ENCODE measurements at places on chromosomes 7 and 10. TPM values are rescaled to one million over a fixed set of nuclear protein-coding genes. Genes with fewer than 3 reads are reported as not detected.

GRCh38 chr7:138204285-138204981, 128.2 kb downstream of the AKR1D1 start:
- no peak for DNase-seq

The ZMIZ2 gene
- 47.2 TPM for polyA plus RNA-seq

The NPY gene
- 0.35 TPM for polyA plus RNA-seq

DNA sequence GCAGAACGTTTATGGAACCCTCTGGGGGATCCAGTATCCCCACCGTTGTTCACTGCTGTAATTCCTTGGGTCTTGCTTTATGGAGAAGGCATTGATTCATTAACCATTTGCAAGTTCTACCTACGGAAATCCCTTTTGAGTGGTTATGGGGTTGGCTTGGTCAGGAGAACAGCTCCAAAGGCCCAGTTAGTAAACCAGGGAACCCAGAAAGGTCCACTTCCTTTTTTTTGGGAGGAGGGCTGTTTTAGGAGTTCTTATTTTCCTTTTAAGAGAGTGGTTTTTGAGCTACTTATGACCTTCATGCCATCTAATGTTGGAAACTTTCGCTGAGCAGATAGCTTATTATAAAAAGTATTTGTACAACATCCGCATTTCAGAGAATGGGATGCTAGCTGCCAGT, 1.3 kb downstream of the POR start:
- DNase-seq = no peak

DNA sequence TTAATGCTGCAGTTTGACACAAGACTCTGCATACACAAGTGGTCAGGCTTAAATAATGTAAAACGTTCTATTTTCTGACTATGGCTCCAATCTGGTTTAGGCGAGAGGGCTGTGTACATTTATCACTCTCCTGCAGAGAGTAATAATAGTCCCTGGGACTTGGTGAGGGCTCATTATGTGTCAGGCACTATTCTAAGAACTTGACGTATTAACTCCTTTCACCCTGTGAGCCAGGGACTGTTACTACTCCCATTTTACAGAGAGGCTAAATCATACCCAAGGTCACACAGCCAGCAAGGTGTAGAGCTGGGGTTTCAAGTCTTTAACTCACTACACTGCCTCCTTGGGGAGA, 187.2 kb upstream of the LYZL2 start:
- no peak for DNase-seq

DNA sequence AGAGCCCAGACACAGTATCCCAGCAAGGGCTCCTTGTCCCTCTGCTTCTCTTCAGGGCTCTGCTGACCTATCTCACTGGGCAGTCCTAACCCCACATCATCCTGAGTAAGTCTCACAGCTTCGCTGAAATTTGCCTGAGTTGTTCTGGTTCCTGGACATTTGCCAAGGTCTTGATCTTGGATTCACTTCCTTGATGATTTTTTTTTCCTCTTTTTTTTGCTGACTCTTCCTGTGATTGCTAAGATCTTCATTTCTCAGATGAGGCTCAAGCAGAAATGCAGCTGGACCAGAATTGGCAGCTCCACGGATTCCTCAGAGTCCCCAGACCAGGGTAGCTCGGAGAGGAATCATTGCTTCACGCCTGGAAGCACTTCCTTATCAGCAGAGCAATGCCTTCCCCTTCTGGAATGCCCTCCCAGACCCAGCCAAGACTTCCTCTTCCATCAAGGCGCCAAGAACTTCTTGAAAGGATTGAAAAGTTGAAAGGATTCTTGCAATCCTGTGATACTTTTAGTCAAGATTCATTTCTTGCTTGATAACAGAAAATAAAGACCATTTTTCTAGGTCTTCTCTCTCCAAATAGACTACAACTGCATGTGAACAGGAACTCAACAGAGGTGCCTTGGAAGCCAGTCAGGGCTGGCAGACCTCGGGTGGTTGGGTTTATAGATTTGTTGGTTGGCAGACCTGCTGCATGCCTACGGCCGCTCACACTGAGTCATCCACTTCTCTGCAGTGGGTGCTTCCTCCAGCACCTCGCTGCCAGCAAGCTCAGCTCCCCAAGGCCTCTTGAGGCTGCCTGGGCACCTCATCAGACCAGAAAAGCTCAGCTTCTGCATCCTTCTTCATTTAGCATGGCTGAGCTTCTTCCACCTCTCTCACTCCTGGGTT, 8.8 kb upstream of the AFAP1L2 start:
- DNase-seq = no peak

DNA sequence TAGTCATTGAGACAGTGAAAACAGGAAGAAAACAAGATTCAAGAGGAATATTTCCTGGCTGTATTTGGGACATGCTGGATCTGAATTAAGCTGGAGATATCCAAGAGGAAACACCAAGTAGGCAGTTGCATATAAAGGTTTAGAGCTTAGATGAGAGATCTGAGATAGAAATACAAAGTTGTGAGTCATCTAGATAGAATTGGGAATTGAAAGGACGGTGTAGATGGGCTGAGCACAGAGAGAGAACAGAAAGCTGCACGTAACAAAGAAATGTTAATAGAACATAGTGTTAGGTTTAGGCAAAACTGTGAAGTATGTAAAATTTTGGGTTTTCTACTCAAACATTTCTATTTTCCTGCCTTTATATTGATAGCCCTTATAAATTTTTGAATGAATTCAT, 218.5 kb upstream of the TMEM196 start:
- DNase-seq = no peak

DNA sequence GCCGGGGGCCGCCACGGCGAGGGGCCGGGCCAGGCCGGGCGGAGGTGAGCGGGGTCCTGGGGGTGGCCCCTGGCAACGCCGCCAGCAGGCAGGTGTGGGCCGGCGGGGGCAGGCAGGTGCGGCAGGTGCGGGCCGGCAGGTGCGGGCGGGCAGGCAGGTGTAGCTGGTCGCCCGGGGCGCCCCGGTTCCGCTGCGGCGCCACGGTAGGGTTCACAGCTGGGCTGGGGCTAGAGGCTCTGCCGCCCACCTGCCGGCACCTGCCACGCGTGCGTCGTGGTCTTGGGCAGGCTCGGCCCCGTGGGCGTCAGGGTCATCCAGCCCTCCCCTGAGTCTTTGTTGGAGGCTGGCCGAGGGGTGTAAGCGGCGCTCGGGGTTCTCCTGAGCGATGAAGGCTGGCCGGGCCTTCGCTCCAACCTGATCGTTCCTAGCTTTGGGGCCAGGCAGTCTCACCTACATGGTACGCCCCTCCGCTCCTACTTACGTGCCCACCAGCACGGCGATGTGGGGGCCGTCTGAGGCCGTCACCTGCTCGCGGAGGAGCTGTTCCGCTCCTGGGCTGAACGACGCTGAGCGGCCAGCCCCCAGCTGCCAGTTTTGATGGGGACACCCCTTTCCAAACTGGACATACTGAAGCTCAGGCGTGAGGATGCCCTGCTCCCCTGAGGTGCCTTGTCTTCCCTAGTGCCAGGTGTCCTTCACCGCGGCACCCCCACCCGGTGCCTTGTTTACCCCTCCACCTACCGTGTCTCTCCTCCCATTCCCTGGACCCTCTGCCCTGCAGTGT, 493 bp downstream of the ZMIZ2 start:
- DNase-seq = no peak

- no peak for DNase-seq
Observed at GRCh38 chr7:74057216-74057925, 26.2 kb upstream of the LIMK1 start.

DNA sequence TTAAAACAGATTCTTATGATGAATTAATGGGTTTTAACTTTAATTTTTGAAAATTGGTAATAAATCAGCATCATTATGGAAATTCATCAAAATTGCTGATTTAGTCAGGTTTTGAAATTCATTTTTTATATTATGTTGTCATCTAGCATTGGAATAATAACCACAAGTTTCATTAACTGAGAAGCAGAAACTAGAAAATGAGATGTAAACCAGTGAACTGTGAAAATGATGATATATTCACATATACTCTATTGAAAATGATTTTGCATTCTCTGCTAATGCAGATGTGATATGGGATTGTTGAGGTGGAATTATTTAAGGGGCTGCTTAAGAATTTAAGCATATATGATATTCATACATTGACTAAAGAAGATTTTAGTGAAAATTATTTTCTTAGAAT, 316.1 kb upstream of the FZD1 start:
- no peak for DNase-seq

The RTKN2 gene
- polyA plus RNA-seq = 11.0 TPM

DNA sequence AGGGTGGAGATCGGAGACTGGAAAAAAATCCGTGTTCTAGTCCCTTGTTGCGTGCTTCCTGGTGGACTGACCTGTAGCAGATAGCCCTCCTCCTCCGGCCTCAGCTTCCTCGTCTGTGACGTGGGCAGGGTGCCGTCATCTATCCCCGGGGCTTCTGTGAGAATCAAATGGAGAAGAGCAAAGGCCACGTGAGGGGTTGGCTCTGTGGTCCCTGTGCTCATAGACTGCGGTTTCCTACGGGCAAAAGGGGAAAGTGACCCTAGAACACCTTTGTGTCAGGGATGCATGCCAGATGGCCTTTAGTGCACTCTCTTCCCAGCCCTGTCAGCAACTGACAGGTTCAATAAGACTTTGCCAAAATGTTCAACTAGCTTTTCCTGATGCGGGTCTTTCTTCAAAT, 33.7 kb downstream of the GRK5 start:
- DNase-seq = no peak

- no peak for DNase-seq
Observed at GRCh38 chr7:80206763-80207162, 72.1 kb downstream of the GNAI1 start.

The LRRC18 gene
- 0.16 TPM for polyA plus RNA-seq

The CLDN4 gene
- 3.7 TPM for polyA plus RNA-seq

DNA sequence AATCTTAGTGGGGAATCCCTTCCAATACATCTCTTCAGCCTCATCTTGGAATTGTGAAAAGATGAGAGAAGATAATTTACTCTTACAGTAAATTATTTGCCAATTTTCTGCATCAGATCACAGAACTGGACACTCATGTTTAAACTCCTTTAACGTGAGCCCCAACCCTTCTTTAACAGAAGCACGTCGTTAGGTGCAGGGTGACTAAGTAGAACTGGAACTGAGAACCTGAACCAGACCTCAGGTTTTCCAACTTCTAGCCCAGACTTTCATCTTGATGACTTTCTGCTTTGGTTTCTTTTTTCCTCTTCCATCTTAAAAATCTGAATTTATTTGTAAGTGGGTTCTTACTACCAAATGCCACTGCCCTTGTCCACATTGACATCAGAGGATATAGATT, 57.2 kb upstream of the LYZL2 start:
- DNase-seq = no peak

- DNase-seq = no peak
Observed at GRCh38 chr7:148929176-148929575, 45.1 kb upstream of the EZH2 start.

The GPR15LG gene
- not detected for polyA plus RNA-seq

DNA sequence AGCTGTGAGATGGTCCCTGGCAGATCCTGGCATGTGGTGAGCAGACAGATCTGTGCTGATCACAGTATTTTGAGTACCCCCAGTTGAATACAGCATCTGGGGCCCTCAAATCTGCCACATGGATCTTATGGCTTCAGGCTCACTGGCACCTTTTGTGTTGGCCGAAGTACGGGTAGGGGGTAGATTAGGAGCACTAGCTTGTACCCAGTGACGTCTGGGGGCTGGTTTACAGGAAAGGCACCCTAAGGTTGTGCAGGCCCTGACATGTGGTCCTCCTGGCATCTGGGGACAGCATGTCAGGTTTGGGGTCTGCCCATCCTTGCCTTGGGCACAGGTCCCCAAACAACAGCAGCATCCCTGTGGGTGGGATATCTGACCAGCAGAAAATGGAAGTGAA, 53.2 kb downstream of the SYPL1 start:
- no peak for DNase-seq

GRCh38 chr7:67671006-67671548, 674.4 kb downstream of the TYW1 start:
- DNase-seq = no peak

The RASA4B gene
- 7.4 TPM for polyA plus RNA-seq

The GPRIN2 gene
- polyA plus RNA-seq = 5.7 TPM

GRCh38 chr10:83990126-83990525, 149.2 kb upstream of the GHITM start:
- no peak for DNase-seq

- no peak for DNase-seq
Observed at GRCh38 chr7:134831862-134832261, 52.4 kb downstream of the CALD1 start.

DNA sequence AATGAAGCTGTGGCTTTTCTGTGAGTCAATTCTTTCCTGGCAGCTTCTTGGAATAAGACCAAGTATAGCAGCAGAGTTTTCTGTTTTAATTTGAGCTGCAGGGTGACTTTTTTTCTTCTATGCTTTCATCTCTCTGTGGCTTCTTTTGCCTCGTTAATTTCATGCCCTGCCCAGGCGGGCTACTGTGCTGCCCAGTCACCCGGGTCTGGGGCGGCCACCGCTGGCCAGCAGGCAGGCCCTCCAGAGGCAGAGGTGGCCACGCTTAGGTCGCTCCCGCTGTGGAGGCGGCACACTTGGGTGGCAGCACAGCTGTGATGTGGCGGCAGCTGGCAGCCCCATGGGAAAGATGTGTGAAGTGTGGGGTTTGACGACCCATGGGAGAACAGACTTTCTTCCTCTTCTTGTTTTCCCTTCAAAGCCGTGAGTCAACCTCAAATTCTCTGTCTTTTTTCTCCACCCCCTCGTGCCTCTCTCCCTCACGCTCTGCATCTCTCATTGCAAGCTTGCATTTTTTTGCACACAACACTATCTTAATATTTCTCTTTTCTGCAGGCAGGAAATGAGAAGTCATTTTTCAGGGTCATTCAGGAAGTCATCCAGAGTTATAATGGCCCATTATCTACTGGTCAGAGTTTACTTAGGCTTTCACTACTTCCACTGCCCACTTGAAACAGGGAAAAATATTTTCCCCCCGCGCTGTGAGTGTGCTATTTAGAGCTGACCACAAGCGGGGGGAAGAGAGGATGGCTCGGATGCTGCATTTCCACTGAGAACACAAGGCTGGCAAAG, 67.8 kb downstream of the EGFR start:
- no peak for DNase-seq

DNA sequence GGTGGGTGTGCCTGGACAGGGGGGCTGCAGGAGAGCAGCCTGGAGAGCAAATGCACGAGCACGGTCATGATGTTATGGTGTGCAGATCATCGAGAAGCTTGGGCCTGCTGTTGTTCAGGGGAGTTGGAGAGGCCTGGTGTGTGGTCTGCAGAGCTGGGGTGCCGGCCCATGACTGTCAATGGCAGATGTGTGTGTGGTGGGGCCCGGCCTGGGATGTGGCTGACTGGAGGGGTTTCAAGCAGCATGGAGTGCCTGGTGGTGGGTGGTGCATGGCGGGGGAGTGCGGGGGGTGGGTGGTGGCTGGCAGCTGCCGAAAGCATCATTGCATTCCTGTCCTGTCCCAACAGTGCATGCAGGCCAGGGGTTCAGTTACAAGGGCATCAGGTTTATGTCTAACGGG, 122.6 kb downstream of the DOCK1 start:
- no peak for DNase-seq

The INA gene
- polyA plus RNA-seq = 1.5 TPM
